Right lung (tissue), 10 donors: ENCODE measurements at places on chromosomes 3 and 15. TPM values are rescaled to one million over a fixed set of nuclear protein-coding genes. Genes with fewer than 3 reads are reported as not detected.

- DNase-seq, result no peak
These were observed 494.3 kb downstream of the SQOR start for GRCh38 chr15:46129145-46129544.

DNA sequence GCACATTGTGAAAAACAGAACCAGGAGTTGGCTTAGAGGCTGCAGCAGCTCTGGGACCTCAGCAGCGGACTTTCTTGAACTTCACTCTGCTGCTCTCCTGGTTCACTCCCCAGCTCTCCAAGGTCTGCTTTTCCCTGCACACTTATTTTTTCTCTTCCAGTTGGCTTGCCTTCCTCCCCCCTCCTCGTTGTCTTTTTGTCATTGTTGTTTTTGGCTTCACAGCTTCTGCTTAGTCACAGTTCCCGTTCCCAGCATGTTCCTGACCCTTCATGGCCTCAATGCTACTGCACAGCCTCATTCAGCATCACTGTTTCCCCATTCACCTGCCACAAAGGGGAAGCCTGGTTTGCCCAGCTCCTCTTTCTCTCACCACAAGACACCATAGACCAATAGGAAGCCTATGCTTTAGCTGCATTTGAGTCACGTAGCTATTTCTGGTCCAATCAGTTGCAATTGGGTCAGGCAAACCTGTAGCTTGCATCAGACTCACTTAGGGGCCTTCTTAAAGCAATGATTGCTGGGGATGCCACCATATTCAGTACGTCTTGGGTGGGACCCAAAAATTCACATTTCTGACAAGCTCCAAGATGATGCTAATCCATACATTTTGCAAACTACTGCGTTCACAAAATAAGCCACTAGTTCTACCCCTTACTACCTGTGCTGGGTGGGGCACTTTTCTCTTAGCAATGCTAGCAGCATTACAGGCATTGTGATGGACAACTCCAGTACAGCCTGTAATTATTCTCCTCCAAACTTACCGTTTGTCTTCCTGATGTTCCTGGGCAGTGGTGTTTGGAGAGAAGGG, 7.8 kb upstream of the SUMF1 start:
- no peak for DNase-seq

DNA sequence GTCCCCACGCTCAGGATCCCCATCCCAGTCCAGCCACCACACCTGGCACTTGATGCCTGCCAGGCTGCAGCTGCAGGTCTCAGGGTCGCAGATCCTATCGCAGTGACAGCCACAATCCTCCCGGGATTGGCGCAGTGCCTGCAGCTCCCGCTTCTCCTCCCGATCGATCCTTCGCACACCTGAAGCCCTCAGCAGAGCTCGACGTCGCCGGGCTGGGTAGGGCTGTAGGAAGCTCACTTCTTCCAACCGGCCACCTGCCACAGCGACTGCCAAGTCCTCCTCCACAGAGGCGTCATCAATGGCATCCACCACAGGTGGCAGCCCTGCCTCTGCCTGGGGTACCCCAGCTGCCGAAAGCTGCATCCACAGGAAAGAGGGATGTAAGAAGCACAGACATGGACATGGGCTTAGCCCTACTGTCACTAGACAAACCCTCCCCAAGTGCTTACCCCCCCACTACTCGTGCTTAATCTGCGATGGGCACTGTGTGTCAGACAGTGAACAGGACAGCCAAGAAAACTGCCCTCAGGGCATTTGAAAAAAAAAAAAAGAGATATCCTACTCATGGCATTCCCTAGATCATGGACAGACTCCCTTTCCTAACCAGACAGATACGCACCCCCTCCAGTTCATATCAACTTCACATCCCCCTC, 9.2 kb downstream of the CSRNP1 start:
- DNase-seq, result no peak

DNA sequence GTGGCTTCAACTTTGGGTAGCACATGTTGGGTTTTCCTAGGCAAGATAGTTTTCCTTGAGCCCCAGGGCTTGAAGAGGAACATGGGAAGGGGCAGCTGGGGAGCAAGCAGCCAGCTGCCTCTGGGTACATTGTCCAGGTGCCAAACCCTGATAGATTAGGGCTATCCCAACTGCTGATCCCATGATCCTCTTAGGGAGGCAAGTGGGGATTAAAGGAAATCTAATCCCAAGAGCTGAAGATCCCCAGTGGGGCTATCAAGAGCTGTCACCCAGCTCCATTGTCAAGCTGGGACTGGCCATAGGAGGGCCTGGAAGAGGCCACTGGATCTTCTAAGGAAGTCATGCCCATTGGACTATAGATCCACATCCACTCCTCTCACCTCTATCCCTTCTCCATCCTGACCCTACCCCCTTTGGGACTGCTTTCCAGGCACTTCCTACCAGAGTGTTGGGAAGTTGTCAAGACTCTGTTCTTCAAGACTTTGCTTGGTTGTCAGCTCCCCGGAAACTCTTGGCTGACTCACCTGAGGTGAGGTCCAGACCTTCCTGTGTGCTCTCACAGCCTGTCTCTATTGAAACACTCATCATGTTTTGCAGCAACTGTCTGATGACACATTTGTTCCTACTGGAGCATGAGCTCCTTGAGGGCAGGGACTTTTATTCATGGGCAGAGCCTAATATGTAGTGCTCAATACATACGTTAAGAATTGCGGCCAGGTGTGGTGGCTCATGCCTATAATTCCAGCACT, 5.9 kb downstream of the CAMK2N2 start:
- no peak for DNase-seq

DNA sequence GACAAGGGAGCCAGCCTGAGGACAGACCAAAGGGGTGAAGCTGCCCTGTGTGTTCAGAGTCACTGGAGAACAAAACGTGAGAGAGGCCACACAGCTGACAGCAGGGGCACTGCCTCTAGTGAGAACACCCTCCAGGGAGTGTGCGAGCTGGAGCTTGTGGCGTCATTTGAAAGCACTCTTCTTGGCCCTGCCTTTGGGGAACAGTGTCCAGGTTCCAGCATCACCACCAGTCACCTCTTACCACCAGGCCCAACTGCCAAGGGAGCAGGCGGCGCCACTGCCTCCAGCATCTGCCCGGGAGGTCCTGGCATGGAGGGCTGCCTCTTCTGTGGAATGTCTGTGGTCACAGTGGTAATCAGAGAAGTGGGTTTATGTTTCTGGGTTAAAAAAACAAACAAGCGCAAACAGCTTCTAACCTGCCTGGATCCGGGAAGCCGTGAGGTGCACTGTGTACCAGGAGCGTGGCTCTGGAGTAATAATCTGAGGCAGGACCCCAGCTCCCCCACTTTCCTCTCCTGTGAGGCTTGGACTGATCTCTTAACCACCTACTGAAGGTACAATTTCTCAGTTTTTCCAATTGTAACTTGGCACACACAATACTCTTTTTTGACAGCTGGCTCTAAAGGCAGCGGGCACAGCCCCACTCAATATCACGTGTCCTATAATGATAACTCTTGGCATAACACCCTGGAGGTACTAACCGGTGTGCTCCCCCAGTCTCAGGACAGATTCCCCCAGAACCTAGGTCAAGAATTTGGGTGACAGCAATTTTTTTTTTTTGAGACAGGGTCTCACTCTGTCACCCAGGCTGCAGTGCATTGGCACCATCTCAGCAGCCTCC, 32.2 kb upstream of the CDCP1 start:
- no peak for DNase-seq

- no peak for DNase-seq
These were observed 22.3 kb downstream of the EHD4 start for GRCh38 chr15:41950127-41950483.

DNA sequence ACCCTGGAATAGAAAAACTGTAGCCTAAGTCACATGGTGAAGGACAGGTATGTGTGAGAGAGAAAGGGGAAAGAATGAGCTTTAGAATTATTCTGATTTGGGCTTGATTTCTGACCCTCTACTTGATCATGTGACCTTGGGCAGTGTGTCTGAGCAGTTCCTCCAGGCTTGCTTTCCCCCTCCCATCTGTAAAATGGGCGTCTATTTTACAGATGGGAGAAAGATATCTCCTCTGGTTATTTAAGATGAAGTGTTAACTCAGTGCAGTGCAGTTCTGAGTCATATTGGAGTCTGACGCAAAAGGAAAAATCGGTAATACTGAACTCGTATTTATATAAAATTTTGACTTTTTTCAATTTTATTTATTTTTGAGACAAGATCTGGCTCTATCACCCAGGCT, 38.1 kb upstream of the LMOD3 start:
- DNase-seq, result no peak

GRCh38 chr3:188905547-188905946, 266.2 kb upstream of the TPRG1 start:
- DNase-seq, result no peak

DNA sequence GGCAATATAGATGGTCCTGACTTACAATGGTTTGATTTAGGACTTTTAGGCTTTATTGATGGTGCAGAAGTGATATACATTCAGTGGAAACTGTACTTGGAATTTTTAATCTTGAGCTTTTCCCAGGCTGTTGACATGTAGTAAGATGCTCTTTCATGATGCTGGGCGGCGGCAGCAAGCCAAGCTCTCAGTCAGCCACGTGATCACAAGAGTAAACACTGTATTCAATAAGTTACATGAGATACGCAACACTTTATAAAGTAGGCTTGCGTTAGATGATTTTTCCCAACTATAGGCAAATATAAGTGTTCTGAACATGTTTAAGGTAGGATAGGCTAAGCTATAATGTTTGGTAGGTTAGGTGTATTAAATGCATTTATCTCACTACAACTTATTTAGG, 17.9 kb downstream of the PARP9 start:
- no peak for DNase-seq

DNA sequence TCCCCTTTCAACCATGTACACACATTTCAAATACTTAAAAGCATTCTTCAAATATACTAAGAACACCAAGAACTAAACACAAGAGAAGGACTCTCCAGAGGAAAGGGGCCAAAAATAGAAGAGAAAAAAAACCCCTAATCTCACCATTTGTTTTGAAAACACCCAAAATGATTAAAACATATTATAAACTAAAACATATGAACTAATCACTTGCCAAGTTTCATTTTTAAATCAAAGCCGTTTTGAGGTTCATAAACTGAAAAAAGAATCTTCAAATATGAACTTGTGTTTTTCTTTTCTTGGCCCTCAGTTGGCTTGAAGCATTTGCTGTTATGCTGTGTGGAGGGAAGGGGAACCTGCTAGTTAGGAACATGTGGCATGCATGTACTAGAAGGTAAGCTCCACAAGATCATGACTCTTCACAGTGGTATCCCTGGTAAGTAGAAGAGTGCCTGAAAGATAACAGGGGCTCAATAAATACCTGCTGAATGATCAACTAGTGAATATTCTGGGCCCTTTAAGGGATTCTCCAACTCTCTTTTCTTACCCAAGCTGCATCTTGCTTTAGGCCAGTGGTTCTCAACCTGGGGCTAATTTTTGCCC, 224.5 kb downstream of the TIGIT start:
- DNase-seq, result peak; percentile 21

DNA sequence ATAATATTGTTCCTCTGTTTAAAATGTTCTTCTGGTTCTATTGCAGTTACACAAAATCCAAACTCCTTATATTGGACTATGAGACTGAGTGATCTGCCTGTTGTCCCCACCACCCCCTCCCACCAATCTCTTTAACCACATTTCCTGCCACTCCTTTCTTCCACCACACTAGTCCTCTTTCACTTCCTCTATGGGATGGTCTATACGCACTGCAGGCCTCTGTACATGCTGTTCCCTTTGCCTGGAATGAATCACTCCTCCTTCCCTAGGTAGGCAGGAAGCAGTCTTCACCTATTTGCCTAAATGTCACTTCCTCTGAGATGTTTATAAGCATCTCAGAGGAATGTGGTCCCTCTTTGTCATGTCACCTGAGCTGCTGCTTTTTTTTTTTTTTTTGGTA, 4.0 kb downstream of the MAP2K1 start:
- no peak for DNase-seq

GRCh38 chr3:44076221-44076829, 165.4 kb upstream of the TOPAZ1 start:
- no peak for DNase-seq

DNA sequence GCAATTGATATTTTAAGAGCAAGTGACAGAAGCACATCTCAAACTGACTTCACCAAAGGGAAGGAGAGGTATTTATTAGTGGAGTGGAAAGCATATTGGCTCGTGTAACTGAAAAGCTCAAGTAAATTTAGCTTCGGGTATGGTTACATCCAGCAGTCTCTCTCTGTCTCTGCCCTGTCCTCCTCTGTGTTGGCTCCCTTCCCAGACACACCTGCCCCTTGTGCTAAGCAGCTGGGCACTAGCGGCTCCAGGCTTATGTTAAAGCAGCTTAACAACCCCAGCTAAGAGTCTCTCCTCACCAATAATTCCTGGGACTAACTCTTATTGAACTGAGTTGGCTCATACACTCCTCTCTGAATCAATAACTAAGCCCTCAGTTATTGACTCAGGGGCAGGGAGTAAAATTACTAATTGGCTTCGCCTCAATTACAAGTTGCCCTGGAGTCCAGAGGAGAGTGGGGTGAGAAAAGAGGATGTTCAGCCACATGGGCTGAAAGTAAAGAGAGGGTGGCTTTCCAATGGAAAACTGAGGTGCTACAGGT, 12.8 kb upstream of the SH3BP5 start:
- no peak for DNase-seq

- no peak for DNase-seq
These were observed 32.9 kb upstream of the UTS2B start for GRCh38 chr3:191363221-191363620.

GRCh38 chr3:29619676-29620075, 338.8 kb downstream of the RBMS3 start:
- no peak for DNase-seq

DNA sequence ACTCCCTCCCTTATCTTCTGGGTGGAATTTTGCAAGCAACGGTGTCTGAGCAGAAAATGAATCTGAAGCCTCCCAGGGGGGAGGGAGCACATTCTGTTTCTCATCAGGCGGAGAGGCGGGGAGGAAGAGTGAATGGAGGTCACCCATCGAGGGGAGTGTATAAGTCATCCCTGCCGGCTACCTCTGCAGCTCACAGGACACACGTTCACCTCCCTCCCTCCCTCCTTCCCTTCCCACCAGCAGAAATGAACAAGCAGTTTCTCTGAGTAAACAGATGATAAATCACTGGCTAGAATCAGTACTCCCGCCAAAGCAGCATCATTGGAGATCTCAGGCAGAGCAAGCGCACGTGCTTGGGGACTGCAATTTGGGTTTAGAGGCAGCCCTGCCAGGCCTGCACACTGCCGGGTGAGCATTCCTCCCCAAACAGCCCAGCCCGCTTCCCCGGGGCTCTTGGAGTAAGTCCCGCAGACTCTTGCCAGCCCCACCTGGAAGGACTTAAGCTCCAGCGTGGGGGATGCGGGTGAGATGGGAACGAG, 38.3 kb downstream of the CPN2 start:
- DNase-seq, result peak; percentile 53

- DNase-seq, result no peak
These were observed 114.8 kb downstream of the WDR76 start for GRCh38 chr15:43941555-43941954.

Gene FOXB1
- polyA plus RNA-seq, result not detected

Gene MAGEL2
- polyA plus RNA-seq, result 3.8 TPM

Gene NFKBIZ
- 41.2 TPM for polyA plus RNA-seq

Gene TTLL13
- polyA plus RNA-seq, result 0.27 TPM

Gene NDUFAF3
- polyA plus RNA-seq, result 54.9 TPM
